NCI-H2227 treated with DMSO at 0.1 percent for 48 hours (cell line): ENCODE measurements at places on chromosomes 11 and 22.

DNA sequence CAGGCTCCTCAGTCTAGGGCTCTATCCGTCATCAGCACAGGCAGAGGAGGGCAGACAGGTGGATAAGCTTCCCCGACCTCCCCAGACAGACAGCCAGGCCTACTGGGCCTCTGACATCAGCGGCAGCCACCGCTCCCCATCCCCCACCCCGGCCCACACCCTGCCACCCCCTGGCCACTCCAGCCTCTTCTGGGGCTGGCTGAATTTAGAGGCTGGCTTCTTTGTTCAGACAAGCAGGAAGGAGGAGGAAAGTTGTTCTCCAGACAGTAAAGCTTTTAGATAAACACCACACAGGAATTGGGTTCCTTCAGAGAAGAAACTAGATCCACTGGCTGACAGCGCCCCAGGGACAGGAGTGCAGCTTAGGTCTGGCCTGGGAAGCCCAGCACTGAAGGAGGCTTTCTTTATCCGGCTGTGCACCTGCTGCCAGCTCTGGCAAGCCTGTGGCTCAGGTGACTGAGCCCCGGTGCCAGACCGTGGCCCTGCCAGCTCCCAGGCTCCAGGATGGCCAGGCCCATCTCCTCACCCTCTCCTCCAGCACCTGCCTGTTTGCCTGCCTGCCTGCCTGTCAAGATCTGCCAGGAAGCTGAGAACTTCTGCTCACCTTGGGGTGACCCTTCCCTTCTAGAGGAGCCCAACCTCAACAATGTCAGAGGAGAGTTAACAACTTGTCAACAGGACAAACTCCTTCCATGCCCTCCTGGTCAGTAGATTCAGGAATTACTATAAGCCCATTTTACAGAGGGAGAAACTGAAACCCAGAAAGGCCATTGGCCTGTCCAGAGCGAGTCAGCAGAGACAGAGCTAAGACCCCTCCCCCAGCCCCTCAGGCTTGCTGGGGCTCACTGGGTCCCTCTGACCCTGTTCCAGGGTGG lies 44.0 kb upstream of the KLHL35 start:
- DNase-seq: no peak

DNA sequence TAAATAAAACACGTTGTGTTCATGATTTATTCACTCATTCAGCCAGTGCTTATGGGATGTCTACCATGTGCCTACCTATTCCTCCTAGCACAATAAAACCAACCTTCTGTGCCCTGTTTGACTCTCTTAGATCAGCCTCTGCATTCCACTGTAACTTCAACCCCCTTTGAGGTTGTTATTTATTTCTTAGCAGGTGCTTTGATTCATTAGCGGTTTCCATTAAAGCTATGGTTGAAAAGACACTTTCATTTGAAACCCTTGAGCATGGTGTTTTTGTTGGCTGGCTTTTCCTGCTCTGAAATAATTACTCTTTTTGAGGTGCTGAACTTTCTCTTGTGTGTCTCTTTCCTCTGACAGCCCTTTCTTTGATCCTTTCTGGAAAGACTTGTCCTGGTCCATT lies 570.6 kb upstream of the LARGE1 start:
- DNase-seq: no peak

- no peak for DNase-seq
These were observed 777 bp downstream of the LTO1 start for GRCh38 chr11:69674267-69674885.

GRCh38 chr11:82007521-82007920 lies 726.1 kb downstream of the FAM181B start:
- no peak for DNase-seq

GRCh38 chr11:113090716-113091480 lies 129.7 kb downstream of the NCAM1 start:
- no peak for DNase-seq

GRCh38 chr11:120645639-120646038 lies 134.1 kb downstream of the GRIK4 start:
- DNase-seq: peak; percentile 56

DNA sequence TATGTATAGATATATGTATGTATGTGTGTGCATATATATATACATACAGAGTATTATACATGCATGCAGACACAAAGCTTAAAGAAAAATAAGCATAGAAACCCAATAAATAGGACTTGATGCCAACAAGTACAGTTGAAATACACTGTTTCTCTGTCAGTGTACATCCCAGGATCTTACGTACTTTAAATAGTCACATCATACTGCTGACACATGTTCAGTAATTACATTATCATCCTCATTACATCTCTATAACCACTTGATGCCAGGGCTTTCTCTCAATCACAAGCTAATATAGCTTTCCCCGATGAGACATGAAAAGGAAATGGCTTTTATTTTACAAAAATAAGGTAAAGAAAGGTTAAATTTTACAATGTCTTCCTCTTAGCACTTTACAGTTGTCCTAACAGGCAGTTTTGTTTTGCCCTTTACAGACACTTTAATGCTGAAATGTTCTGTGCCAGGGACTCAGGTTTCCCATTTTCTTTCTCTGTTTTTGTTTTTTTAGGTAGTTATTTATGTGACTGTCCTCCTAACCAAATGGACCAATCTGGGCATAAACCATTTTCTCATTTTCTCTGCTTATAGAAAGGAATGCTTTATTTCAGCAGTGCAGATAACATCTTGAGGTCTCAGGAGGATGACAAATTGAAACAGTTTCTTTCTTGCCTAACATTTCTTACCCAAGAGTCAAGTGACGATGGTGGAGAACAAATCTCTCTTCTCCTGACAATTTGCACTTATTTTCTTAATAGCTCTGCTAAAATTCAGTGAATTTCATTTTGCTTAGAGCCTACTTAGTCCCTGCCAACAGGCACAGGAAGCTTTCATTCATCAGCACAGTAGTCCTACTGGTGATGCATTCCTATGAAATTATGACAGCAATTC lies 350.2 kb downstream of the TTC28 start:
- no peak for DNase-seq

DNA sequence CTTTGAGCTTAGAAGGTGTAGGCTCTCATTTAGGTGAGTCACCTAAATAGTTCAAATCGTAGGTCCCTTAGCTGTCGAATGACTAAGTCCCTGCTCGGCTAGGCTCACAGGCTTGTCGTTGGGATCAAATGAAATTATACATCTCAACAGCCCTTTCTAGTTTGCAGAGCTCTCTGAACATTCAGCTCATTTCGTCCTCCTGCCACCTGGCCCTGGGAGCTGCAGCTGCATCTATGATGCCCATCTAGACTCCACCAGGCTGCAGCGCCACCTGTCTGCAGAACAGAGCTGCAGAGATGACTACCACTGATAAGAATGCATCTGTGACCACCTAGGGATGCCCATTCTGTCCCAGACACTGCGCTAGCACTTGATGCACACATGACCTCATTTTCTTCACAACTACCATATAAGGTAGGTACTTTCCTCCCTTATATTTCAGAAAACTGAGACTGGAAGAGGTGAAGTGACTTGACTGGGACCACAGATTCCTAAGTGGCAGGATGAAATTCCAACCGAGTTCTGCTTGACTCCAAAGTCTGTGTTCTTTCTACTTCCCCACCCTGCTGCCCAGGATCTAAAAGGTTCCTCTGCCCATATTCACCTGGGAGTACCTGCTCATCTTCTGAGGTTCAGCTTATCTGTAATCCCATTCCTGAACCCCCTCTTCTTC lies 141.1 kb upstream of the NARS2 start:
- peak; percentile 44 for DNase-seq

- no peak for DNase-seq
These were observed 79.1 kb upstream of the WNT7B start for GRCh38 chr22:46055911-46056545.

GRCh38 chr11:65576867-65577755 lies 1.3 kb downstream of the EHBP1L1 start:
- DNase-seq: no peak

GRCh38 chr11:62061356-62062222 lies 62.2 kb upstream of the INCENP start:
- no peak for DNase-seq

DNA sequence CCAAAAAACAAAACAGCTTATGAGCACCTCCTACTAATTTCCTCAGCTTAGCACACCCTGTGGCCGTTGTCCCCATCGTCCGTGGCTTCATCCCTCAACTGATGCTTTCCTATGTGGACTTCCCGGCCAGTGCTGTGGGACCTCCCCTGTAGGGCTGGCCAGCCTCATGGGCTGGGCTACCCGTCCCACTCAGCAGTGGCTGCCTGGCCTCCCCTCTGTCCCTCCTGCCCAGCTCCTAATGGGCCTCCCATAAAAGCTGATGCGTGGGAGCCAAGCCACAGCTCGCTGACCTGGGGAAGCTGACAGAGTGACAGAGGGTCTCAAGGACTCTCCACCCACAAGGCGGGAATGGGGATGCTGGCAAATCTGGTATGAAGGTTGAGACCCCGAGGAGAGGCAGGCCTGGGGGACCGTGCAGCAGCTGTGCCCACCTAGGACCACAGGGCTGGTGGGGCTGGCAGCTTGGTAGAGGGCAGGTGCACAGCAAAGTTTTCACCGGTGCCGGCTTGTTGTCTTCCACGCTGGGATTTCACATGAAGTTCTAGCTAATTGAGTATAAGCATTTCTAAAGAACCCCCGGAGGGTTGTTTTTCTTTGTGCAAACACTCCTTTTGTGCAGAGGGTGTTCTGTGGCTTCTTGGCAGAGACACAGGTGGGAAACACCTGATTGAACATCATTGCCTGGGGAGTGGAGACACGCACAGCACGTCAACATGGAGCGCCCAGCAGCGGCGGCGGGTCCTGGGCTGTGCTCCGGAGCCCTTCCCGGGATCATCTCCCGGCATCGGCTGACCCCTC lies 23.2 kb downstream of the TBX1 start:
- DNase-seq: no peak

DNA sequence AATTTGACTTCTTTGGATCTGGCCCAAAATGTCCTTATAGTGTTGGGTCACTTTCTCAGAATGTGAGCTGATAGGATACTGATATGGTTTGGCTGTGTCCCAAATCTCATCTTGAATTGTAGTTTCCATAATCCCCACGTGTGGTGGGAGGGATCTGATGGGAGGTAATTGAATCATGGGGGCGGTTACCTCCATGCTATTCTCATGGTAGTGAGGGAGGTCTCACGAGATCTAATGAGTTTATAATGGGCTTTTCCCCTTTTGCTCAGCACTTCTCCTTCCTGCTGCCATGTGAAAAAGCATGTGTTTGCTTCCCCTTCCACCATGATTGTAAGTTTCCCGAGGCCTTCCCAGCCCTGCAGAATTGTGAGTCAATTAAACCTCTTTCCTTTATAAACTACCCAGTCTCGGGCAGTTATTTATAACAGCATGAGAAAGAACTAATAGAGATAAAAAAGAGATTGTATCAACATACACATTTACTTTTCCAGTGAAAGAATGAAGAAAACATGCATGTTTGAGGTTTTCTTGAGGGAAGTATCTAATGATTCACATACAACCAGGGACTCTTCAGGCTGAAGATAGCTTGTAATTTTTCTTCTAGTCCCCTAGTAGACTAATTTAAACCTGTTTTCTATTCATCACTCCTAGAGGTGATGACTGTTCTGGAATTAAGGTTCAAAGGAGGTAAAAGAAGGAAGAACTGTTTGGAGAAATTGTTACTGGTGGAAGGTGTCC lies 17.3 kb upstream of the CSTF3 start:
- DNase-seq: peak; percentile 33

DNA sequence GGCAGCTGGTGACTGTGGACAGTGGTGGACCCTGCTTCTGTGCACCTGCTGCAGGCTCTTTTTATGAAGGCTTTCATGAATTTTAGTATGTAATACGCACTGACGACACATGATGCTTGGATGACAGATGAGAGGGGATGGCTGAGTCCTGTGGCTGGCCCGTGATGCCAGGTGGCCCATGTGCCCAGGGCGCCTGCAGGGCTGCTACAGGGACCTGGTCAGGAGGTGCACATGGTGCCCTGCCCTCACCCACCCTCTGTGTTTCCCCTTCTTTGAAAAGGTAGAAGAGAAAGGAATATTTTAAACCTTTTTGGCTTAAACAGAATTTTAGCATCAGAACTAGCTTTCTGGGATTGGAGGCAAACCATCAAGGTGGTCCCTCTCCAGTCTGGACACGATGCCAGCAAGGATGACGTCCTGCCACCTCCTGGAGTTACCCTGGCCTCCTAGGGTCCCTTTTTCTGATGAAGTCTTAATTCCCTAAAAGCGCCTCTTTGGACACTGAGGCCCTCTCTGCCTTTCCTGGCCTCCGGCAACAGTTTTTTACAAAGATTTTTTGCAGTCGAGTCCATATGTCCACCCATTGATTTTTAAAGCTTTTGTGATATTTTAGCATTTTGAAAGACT lies 5.4 kb upstream of the RANBP1 start:
- DNase-seq: no peak

DNA sequence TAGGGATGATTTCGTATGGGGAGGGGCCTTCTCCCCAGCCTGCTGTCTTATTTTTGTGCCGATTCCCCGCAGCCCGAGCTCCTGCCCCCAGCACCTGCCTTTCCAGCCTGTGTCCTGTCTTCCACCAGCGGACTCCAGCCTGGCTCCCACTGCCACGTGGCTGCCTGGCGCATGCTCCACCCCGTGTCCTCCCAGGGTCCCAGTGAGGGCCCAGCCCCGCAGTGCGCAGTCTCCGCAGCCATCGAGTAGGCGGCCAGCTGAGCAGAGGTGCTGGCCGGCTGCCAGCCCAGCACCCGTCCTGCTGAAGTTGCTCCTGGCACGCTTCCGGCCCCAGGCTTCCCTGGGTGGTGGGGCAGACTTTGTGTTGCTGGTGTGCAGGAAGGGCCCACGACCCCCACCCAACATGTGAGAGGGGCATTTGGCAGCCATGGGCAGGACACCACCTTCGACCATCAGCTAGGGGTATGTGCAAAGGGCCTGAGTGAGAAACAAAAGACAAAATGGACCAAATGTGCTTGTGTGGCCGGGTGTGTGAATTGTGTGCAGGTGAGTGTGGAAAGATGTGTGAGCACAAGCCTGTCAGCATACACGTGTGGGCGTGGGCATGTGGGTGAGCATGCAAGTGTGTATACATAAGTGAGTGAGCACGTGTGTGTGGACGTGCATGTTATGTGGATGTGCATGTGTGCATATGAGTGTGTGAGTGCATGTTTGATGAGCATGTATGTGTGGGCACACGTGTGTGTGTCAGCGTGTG lies 55.9 kb downstream of the RTN4R start:
- no peak for DNase-seq

DNA sequence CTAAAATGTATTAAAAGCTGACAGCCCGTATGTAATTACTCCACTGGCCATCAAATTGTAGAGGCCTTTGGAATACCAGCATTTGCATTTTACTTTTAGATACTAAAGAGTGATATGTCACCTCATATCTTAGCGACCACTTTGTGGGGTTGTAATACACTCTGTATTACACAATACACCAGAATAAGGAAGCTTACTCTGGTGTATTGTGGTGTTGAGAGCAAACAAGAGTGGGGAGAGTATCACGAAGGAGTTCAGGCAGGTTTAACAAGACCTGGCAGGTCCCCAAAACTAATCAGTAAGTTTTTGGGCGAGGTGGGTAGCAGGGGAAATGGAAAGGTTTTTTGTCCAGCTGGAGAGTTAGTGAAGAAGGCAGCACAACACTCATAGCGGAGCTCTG lies 3.2 kb downstream of the NUP50 start:
- DNase-seq: no peak

- DNase-seq: peak; percentile 27
These were observed 6.1 kb upstream of the CD59 start for GRCh38 chr11:33742249-33742851.

- DNase-seq: no peak
These were observed 501 bp upstream of the PTPN5 start for GRCh38 chr11:18791969-18792628.
